ENCODE measurements at places on chromosomes 13 and 19. TPM values are rescaled to one million over a fixed set of nuclear protein-coding genes. Genes with fewer than 3 reads are reported as not detected.
A peak's percentile ranks its signal among the peaks of the same experiment; 100 is the strongest.

DNA sequence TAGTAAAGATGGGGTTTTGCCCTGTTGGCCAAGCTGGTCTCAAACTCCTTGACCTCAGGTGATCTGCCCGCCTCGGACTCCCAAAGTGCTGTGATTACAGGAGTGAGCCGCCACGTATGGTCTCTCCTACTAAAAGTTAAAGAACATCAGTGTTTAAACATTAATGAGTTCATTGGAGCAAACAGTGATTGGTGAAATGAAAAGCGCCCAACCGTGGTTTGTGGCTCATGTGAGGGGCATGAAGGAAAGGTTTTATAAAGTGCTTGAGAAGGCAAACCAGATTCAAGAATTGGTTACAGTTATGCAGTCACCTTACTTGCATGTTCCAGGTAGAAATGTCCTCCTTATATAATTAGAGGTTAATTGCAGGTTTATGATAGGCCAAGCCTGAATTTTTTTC lies 109.5 kb downstream of the ZNF675 start:
- no peak for DNase-seq

DNA sequence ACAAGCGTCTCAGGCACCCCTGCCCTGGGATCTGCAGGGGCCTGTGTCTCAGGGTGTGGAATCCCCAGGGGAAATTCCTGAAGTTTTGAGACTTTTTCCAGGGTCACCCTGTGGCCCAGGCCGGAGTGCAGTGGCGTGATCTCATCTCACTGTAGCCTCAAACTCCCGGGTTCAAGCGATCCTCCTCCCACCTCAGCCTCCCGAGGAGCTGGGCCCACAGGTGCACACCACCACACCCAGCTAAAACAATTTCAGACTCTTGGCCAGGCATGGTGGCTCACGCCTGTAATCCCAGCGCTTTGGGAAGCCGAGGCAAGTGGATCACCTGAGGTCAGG lies 4.0 kb downstream of the CAPN12 start:
- no peak for DNase-seq

- DNase-seq, result no peak
These were observed 8.1 kb downstream of the NKPD1 start for GRCh38 chr19:45152504-45153338.

- DNase-seq, result no peak
These were observed 68.3 kb downstream of the STARD13 start for GRCh38 chr13:33217256-33217655.

DNA sequence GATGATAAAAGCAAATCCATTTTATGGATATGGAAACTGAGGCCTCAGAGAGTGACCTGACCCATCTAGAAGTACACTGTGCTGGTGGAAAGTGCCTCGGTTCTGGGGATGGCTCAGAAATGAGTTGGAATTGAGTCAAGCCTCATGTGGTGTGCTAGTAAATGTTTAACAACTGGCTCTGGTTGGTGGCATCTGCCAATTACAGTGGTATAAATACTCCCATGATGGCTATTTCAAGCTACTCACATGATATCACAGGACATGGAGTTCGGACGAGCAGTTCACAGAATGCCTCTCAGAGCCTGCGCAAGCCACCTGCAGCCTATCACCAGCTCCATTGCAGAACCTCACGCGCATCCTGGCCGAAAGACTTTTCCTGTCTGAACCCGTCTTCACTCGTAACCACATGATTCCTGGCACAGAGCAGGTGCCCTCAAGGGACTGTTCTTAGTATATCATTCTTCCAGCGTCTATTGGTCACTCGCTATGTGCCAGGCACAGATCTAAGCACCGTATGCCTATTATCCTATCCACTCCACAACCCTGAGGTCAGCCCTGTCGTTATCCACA lies 9.1 kb downstream of the TMEM150B start:
- no peak for DNase-seq

DNA sequence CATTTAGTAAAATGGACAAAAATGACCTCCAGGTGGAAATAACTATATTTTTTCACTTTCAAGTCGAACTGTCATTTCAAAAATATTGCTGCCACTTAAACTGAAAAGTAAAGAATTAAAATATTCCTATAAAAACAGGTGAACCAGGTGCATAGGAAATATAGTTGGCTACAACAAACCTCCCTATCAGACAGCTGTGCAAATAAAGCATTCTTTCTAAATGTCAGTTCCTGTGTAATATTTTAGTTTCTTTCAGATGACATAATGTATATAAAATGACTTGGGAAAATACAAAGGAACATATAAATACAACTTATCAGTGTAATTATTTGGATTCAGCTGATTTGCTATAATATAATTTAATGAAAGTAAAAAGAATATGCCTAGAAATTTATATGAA lies 403.5 kb upstream of the GPC6 start:
- DNase-seq, result no peak

GRCh38 chr13:49549289-49549688 lies 36.1 kb downstream of the RCBTB1 start:
- no peak for DNase-seq

DNA sequence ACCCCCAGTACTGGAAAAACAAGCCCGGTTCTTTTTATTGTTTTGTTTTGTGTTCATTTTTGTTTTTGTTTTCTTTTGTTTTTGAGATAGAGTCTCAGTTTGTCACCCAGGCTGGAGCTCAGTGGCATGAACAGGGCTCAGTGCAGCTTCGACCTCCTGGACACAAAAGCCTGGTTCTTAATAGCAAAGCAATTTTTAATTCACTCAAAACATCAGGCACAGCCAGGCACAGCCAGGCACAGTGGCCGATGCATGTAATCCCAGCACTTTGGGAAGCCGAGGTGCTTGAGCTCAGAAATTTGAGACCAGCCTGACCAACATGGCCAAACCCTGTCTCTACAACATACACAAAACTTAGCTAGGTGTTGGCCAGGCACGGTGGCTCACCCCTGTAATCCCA lies 30.7 kb downstream of the INSR start:
- no peak for DNase-seq

- peak; percentile 33 for DNase-seq
These were observed 5.2 kb downstream of the CHAMP1 start for GRCh38 chr13:114319441-114319913.

GRCh38 chr19:46828484-46828883 lies 22.2 kb downstream of the AP2S1 start:
- no peak for DNase-seq

DNA sequence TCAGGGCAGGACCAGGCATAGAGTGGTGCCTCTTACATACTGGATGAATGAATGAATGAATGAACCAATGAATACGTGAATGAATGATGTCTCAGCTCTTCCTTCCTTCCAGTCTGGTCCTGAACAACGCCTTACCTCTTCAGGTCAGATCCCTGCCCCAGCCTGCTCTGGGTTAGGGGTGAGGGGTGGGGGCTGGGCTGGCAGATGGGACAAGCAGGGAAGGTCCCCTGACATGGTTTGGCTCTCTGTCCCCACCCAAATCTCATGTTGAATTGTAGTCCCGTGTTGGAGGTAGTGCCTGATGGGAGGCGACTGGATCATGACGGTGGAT lies 9.3 kb downstream of the DIRAS1 start:
- DNase-seq, result no peak

DNA sequence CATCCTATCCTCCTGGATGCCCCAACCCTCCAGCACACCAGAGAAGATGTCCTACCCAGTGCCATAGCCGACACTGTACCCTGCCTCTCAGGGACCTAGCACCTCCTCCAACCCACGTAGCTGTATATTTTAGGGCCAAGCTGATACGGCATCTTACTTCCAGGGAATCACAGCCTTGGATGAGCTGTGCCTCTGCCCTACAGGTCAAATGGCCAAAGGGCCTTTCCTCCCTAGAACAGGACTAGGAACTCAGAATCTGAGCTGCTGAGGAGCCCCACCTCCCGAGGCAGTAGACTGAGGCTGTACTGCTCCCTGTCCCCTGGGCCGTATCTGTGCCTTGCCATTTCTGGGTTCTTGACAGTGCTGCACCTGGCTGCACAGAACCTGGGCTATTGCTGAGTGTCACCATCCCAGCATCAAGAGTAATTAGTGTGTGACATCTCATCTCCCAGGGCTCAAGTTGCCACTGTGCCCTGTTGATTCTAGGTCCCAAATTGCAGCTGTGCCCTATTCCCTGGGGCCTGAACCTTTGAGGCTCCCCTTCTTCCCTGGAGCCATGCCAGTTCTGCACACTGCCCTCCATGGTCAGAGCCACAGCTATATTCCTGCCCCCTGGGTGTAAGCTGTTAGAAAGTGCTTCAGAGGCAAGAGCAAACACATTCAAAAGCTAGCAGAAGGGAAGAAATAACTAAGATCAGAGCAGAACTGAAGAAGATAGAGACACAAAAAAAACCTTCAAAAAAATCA lies 41.0 kb downstream of the VWA8 start:
- DNase-seq, result no peak

DNA sequence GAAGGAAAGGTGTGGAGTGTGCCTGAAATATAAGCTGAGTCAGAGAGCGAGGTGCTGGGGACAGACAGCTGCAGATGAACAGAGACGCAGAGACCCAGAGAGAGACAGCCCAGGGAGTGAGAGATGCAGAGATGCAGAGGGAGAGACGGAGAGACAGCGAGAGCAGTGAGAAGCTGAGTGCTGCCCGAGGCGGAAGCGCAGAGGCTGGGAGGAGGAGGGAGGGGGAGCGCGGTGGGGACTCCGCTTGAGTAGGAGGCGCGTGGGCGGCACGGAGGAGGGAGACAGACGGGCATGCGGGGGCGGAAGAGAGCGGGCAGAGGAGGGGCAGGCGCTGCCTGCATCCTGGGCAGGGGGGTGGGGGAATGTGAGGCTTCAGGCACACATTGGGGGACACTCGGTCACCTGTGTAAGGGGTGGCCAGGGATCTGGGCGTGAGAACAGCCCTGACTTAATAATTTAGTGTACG lies 25.7 kb downstream of the SLC8A2 start:
- no peak for DNase-seq

GRCh38 chr19:40210889-40211288 lies 7.3 kb downstream of the TTC9B start:
- no peak for DNase-seq

GRCh38 chr13:74184283-74184682 lies 50.1 kb upstream of the KLF12 start:
- no peak for DNase-seq

DNA sequence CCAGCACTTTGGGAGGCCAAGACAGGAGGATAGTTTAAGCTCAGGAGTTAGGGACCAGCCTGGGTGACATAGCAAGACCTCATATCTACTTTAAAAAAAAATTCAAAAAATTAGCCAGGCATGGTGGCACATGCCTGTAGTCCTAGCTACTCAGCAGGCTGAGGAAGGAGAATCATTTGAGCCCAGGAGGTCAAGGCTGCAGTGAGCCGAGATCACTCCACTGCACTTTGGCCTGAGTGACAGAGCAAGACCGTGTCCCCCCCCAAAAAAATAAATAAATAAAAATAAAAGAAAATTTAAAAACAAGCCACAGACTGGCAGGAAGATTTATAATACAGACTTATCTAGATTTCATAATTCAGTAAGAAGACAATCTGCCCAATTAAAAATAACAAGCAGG lies 14.8 kb downstream of the PSPC1 start:
- no peak for DNase-seq

DNA sequence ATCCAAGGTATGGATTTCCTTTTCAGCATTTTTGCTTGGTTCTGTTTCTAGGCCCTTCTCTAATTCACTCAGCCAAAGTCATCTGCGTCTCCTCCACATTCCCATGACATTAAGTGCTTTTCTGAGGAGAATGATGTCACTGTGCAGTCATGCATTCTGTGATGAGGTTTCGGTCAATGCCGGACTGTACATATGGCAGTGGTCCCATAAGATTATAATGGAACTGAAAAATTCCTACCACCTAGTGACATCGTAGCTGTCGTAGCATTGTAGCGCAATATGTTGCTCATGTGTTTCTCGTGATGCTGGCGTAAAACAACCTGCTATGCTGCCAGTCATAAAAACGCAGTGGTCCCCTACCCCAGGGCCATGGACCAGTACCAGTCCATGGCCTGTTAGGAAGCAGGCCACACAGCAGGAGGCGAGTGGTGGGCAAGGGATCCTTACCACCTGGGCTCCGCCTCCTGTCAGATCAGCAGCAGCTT lies 63.4 kb upstream of the TNFRSF19 start:
- DNase-seq, result peak; percentile 77

GRCh38 chr19:29079356-29080032 lies 133.5 kb downstream of the UQCRFS1 start:
- no peak for DNase-seq

GRCh38 chr13:88257706-88258105 lies 586.5 kb downstream of the SLITRK5 start:
- peak; percentile 41 for DNase-seq

DNA sequence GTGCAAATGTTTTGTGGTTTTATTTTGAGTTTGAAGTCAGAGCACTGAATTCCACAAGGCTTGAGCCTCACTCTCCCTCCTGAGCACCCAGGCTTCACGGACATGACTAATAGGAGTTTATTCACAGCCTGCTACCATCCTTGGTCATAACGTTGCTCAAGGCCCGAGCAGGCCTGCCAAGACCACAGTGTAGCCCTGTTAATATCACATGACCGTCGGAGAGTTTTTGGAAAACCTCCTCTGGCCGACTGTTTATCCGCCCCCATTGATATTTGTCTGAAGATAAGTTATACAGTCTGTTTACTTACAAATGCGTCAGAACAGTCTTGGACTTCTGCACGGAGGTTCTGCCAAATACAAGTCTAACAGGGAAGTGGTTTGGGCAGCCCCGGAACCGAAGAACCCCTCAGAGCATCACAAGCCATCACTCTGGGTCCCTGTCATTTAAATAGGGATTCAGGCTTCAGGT lies 89.9 kb downstream of the COL4A2 start:
- peak; percentile 98 for DNase-seq

DNA sequence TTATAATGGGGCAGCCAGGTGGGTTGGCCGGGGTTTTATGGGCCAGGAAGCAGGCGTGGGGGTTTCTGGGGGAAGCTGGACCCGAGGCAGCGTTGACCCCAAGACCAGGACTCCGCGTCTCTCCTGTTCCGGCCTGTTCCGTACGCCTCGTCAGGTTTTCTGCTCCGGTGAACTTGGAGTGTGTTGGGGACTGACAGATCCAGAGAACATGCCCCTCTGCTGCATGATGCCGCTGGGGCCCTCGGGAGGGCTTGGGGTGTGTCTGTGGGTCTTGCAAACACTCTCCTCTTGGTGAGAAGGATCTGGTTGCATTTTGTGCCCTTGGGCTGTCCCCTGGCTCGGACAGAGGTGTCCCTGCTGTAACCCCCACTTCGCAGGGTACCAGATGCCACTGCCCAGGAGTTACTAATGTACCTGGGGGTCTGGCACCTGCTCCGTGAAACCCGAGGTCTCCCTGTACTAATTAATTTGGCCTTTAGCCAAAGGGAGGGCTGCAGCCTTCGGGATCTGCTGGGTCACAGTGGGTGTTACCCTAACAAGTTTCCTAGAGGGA lies 15.6 kb downstream of the KDM4B start:
- DNase-seq, result no peak

DNA sequence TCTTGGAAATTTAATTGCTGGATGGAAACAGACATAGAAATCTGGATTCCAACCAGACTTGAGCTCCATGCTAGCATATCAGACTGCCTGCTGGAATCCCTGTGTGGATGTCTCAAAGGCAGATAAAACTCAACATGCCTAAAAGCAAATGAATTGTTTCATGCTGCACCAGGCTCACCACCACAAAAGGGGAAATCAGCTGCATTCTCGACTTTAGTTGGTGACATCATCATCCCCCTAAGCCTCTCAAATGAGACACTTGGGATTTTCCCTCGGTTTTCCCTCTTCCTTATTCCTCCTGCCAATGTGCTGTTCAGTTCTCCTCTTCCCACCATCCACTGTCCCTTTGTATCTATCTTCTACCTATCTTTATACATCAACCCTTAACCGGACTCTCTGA lies 134.3 kb downstream of the ZDHHC20 start:
- DNase-seq, result no peak

SMAD9 gene
- 9.3 TPM for total RNA-seq

ZNF723 gene
- not detected for total RNA-seq

COL4A2 gene
- 1,465 TPM for total RNA-seq

PHF11 gene
- 24.3 TPM for total RNA-seq

FLT1 gene
- total RNA-seq, result 3.1 TPM

SULT2A1 gene
- total RNA-seq, result not detected

PROSER3 gene
- 7.7 TPM for total RNA-seq

FXYD3 gene
- total RNA-seq, result not detected
